NCI-H1092 (cell line): ENCODE measurements at places on chromosomes 12 and 14.

DNA sequence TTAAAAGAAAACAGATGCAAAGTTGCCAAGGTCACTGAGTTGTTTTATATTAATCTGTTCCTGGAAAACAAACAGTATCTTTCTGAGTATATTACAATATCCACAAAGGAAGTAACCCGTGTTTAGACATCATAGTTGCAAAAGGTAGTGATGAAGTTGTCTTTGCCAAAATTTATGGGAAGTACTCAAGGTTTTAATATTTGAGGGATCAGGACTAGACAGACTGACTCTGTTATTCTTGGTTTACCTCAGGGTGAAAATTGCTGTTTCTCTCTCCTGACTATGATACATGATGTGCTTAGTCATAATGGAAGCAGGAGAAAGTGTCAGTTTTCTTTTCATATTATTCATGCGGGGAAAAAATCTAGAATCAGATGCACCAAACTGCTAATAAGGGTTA is 28.3 kb downstream of the TMEM233 start:
- DNase-seq: no peak

DNA sequence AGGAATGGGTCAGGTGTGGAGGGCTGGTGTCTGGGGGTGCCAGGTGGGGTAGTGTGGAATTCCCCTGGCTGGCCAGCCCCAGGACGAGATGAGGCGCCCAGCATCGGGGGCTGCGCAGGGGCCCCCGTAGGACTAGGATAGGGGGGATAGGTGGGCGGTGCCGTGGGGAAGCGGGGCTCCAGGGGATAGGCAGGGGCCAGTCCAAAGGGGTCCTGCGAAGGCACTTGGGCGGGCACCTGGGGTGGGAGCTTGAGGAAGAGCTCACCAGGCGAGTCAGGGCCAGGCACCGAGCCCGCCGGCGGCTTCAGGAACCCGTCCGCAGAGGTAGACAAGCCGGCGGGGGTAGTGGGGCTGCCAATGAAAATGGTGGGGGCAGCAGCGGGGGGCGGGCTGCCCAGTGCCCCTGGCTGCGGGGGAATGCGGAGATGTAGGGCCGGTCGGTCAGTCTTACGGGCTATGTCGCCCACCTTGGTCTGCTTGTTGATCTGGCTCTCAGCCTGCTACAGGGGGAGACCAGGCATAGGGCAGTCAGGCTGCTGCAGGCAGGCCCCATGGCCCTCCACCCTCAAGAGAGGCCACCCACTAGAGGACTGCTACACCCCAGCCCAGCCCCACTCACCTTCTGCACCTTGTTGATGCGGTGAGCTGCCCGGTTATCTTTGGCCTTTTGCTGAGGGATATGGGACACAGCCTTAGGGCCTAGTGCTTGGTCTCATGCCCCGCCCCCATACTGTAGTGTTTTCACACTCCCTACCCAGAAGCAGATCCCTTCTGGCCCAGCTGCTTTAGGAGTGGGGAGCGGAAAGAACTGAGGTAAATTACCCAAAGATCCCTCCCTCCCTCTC is 19.3 kb downstream of the KMT2D start:
- DNase-seq: no peak

DNA sequence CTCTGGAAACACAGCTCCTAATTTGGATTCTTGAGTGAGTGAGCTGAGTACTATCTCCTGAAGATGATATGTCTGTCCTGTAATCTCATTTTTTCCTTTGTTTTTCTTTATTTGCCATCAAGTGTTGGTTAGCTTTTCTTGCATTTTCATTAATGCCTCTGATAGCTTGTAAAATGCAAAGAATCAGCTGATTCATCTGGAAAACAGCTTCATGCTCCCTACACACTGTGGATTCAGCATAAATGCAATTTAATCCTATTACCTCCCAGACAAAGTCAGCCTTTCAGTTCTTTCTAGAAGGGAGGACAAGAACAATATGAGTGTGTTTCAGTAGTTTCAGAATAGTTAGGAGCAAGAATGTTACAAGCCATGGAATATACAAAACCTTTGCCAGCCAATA is 79.4 kb downstream of the DACT1 start:
- no peak for DNase-seq

- DNase-seq: no peak
Observed at GRCh38 chr12:101570047-101570446, 24.7 kb upstream of the MYBPC1 start.

DNA sequence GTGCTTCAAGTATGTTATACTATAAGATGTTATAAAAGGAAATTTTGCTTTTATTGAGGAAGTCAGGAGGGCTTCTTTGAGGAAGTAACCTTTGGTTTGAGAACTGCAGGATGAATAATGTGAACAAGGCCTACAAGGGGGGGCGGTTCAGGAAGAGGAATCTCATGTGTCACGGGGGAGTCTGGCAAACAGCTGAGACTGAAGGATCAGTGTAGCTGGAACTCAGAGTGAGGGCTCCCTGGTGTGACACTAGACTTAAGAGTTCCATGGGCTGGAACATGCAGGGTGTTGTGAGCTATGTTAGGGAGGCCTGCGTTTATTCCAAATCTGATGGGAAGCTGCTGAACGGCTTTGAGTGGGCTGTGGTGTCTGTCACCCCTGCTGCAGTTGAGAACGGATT is 62.3 kb downstream of the UNC79 start:
- DNase-seq: no peak

GRCh38 chr12:118498171-118498570 is 121.8 kb downstream of the SUDS3 start:
- no peak for DNase-seq

DNA sequence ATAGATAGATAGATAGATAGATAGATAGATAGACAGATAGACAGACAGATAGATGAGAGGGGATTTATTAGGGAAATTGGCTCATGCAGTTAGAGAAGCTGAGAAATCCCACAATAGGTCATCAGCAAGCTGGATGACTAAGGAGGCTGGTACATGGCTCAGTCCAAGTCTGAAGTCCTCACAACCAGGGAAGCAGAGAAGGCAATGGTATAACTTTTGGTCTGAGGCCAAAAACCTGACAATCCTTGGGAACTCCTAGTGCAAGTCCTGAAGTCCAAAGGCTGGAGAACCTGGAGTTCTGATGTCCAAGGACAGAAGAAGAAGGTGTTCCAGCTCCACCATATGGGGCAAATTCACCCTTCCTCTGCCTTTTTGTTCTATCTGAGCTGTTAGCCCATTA is 517.6 kb upstream of the ATP2B1 start:
- DNase-seq: no peak

DNA sequence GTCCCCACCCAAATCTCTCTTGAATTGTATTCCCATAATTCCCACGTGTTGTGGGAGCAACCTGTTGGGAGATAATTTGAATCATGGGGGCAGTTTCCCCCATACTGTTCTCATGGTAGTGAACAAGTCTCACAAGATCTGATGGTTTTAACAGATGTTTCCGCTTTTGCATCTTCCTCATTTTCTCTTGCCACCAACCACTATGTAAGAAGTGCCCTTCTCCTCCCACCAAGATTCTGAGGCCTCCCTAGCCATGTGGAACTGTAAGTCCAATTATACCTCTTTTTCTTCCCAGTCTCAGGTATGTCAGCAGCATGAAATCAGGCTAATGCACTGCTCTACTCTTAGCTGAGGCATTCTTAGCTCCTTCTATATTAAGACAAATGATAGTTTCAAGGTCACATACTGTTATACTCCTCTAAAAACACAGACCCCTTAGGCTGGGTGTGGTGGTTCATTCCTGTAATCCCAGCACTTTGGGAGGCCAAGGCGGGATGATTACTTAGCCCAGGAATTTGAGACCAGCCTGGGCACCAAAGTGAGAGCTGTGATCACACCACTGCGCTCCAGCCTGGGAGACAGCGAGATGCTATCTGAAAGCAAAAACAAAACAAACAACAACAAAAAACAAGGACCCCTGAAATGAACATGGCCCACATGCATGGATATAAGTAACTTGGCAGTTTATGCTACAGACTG is 3.6 kb downstream of the SCAF11 start:
- DNase-seq: no peak

GRCh38 chr14:36067428-36068187 is 108.9 kb downstream of the PTCSC3 start:
- DNase-seq: peak; percentile 67

- DNase-seq: no peak
Observed at GRCh38 chr12:52433501-52434080, 580 bp downstream of the KRT75 start.

GRCh38 chr14:89188492-89188891 is 228.5 kb downstream of the FOXN3 start:
- no peak for DNase-seq

DNA sequence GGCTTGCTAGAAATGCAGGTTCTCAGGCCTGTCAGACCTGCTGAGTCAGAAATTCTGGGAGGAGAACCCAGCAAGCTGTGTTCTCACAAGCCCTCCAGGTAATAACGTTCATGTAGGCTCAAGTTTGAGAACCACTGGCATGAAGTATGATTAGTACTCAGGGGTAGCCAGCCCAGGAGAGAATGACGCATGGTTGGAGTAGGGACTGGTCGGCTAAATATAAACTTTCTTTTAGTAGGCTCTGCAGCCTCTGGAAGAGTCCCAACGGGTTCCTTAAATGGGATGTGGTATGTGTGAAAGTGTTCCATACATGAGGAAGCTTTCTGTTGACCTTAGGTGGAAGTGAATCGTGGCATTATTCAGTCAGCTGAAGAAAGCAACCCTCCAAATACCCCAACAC is 209.3 kb downstream of the SLC41A2 start:
- DNase-seq: no peak

GRCh38 chr12:114508529-114509129 is 102.7 kb upstream of the TBX5 start:
- DNase-seq: peak; percentile 30

DNA sequence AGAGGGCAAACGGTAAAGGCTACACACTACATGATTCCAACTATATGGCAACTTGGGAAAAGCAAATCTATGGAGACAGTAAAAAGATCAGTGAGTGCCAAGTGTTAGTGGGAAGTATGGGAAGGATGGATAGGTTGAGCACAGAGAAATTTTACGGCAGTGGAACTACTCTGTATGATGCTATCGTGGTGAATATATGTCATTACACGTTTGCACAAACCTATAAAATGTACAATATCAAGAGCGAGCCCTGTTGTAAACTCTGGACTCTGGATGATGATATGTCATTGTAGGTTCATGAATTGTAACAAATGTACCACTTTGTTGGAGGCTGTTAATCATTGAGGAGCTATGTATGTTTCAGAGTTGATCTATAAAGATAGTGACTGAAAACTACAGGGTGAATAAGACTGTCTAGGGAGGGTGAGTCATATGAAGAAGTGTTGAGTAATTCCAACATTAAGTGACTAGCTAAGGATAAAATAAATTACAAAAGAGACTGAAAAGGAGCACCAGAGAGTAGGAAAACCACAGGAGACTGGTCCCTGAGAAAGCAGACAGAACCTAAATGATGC is 349.2 kb upstream of the LMO3 start:
- DNase-seq: no peak

- no peak for DNase-seq
Observed at GRCh38 chr12:43336962-43337555, 214.9 kb downstream of the ADAMTS20 start.

DNA sequence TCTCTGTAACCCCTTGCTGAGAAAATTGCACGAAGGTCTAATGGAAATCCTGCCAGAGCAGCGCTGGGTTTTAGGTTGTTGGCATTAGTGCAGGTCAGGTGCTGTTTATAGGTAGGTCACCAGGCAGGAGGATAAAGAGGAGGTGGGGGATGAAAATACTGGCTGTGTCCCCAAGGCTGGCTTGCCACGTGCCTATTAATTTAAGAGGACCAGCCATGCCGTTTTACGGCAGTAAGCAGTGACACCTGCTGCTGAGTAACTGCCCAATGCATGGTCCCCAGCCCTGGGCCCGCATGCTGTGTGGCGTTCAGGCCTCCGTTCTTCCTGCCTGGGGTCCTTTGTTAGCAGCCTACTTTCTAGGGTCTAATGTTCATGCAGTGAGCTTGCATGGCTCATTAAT is 67.2 kb downstream of the WDR20 start:
- no peak for DNase-seq

DNA sequence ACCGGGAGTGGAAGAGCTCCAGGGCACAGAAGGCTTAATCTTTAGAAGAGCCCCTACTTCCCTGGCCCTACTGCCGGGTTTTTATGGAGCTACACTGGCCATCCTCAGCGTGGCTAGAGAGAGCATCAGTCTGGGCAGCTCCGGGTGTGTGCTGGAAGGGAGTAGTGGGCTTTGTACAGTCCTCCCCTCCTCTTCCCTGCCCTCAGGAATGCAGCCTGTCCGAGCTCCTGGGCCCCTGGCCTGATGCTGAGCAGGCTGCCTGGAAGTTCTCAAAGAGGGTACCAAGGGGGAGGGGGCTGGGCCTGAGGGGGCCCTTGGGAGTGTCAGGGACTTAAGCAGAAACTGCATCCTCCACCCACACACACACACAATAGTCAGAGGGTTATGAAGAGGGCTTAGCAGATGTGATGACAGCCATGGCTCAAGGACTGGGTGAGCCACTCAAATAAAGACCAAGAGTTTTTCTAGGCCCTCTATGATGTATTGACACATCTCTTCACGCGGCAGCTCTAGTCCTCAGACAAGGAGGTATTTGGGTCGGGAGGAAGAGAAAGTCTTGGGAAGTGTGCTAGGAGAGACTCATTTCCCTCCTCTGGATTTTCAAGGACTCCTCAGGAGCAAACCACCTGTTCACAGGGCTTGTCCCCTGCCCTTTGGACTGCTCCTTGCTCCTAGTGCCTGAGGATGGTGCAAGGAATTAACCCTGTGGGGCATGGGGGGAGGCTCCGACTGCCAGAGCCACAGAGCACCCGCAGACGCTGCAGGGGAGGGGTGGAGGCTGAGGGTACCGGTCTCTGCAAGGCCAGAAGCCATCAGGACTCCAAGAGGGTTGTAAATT is 16.5 kb upstream of the FIGNL2 start:
- no peak for DNase-seq

GRCh38 chr12:127538316-127538715 is 728.7 kb upstream of the TMEM132C start:
- DNase-seq: no peak

DNA sequence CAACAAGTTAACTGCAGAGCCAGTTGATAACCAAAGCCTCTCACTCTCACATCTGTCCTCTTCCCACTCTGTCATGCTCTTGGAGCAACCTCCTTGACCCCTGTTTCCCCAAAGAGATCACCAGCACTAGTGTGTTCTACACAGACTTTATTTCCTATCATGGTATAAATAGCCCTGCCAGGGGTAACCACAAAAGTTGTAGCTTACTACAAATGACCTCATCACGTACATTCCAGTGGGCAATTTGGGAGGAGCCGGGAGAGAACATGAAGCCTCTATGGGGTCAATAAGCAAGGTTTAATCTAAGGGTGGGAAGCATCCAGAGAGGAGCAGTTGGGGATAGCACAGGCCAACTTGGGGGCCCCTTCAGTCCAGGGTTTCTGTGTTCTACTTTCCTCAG is 186.5 kb downstream of the KCNA5 start:
- DNase-seq: no peak

DNA sequence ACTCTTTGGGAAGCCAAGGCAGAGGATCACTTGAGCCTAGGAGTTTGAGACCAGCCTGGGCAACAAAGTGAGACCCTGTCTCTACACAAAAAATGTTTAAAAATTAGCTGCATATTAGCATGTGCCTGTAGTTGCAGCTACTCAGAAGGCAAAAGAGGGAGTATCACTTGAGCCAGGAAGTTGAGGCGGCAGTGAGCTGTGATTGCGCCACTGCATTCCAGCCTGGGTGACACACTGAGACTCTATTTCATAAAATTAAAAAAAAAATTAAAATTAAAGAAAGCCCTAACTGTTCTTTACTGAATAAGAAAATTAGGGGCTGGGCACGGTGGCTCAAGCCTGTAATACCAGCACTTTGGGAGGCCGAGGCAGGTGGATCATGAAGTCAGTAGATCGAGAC is 27.0 kb downstream of the SENP1 start:
- no peak for DNase-seq
